NCI-H1436 treated with DMSO at 0.1 percent for 48 hours (cell line): ENCODE measurements at places on chromosomes 11 and 22.

DNA sequence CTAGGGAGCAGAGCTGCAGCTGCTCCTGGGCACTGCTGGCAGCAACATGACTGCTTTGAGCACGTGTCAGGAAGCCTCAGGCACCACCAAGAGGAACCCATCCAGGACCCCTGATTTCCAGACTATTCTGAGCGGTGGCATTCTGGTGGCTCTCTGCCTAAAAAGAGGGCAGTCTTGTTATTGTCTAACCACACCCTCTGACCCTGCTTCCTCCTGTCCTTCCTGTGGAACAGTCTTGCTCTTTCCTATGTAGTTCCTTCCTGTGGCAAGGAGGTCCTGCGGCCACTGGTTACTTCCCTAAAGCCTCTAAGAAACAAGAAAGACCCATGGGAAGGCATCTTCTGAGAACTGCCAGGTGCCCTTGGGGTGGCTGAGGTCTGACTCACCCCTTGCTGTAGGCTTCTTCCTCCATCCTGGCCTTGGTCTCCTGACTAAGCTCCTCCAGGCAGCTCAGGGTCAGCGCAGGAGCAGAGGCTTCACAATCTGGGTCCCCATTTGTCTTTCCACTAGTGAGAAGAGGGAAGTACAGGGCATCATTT is 13.1 kb upstream of the LYVE1 start:
- no peak for DNase-seq

DNA sequence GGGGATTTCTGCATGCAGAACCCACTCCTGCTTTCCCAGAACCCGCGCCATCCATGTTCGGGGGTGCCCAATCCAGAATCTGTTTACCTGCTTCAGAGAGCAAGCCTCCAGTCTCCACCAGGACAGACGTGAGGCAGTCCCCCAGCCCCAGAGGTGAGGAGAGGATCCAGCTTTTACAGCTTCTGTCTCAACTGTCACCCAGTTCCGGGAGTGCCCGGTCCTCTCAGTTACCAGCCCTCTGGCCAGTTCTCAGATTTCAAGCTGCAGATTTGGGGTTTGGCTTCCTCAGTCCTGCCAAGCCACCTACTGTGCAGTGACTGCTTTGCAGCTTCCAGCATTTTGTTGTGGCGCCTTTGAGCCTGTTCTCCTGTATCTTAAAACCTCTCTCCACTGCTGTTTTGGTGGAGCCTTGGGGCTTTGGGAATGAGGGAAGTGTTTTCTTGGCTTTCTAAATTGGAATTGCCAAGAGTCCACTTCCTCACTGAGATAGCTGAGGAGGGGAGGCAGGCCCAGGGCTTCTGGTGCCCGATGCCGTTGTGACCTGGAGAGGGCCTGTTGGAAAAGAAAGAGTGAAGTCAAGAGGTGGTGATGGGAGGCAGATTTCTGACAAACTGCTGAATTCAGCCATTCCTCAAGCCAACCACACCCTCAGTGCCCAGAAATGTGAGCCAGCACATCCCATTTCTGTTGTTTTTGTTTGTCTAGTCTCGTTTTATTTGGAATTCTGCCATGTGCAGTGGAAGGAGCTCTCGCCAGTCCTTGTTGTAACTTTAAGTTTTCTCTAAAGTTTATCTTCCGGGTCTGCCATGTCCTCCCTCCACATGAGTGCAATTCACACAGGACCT is 513.4 kb downstream of the TBC1D22A start:
- DNase-seq, result no peak

DNA sequence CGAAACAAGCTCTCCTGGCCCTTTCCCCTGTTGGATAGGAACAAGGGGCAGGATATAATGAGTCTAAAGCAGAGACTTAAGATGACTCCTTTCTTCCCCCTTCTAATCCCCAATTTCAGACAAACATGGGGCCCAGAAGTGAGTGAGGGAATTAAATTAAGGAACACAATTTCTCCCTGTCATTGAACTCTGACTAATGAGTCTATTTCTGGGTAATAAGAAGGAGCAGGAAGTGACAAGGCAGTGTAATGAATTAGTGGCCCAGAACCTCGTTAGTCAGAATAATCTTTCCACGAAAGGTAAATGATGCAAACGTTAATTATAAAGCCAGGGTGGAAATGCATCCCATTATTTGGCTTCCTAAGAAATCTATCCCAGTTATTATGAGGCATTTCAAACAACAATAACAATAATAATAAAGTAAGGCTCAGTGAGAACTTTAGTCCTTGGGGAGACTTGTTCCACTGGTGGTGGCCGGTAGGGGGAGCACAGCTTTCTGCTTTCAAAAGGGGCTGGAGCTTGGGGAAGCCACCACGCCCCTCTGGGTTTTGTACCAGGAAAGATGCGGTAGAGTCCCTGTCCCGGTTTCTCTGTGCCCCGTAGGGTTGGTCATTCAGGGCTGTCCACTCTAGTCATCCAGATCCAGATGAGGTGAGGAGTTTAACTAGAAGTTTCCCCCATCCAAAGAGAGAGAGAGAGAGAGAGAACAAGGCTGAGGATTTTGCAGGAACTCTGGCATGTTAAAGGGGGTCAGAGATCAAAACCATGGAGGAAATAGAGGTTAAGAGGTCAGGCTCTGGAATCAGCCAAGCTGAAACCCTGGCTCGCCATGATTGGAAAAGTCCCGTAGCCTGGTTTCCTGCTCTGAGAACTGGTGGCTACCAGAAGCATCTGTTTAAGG is 298.3 kb downstream of the NTM start:
- DNase-seq, result no peak

DNA sequence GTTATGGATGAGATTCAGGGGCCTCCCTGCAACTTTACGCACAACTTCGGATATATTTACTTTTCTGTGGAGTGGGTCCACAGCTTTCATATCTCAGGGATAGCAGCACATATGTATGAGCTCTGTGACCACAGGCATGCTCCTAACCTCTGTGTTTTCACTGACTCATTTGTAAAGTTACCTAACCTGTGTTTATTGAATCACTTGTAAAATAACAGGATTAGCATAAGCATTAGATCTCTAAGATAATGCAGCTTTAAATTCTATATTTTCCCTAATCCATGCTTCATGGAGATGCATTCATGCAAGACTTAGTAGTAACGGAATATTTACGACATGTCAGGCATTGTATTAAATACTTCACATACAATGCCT is 47.9 kb upstream of the DDI1 start:
- no peak for DNase-seq

- no peak for DNase-seq
Observed at GRCh38 chr11:44729063-44729462, 2.3 kb downstream of the TSPAN18 start.
